ENCODE measurements at places on chromosomes 7 and 10.

- no peak for DNase-seq
Measured at GRCh38 chr10:91528080-91528479, 104.8 kb downstream of the PPP1R3C start.

GRCh38 chr10:14381475-14381874 lies 50.8 kb upstream of the FRMD4A start:
- no peak for DNase-seq

GRCh38 chr10:128605180-128605579 lies 479.0 kb upstream of the MKI67 start:
- no peak for DNase-seq

- DNase-seq: no peak
Measured at GRCh38 chr7:116223588-116223987, 13.2 kb downstream of the TES start.

GRCh38 chr10:77680065-77680464 lies 42.5 kb upstream of the KCNMA1 start:
- DNase-seq: no peak

- DNase-seq: no peak
Measured at GRCh38 chr7:151748733-151749132, 128.2 kb downstream of the PRKAG2 start.

DNA sequence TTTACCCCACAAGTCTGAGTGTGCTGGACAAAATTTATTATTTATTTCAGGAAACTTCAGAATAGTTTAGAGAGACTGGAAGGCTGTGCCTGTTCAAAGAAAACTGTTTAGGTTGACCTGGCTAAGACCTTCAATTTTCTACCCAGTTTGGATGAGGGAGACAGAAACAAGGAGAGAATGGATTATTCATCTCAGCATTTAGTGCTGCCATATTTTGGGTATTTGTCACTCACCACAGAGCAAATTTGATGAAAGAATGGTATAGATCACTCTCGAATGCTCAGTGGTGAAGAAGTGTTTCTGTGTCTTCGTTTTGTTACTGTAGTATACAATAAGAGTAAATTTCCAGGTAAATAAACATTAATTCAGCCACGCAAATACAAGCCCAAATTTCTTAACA lies 71.8 kb downstream of the SEMA3C start:
- DNase-seq: no peak

- no peak for DNase-seq
Measured at GRCh38 chr7:130207033-130207432, 627 bp upstream of the SSMEM1 start.

DNA sequence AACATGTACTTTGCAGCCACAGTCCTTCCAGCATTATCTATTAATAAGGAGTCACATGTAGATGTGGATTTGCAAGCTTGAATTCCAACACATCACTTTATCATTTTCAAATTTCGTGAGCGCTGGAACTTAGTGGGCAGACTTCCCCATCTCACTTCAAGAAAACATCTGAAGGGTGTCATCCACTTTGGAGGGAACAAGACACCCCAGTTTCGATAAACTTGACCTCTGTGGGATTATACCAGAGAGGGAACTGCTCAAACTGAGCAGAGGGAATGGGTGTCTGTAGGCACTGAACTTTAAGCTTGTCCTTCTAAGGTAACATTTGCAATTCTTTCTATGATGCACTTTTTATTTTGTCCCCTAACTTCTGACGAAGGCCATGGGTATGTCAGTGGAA lies 27.5 kb downstream of the ADRB1 start:
- DNase-seq: no peak

- DNase-seq: no peak
Measured at GRCh38 chr10:104388830-104389229, 35.2 kb downstream of the CFAP58 start.

DNA sequence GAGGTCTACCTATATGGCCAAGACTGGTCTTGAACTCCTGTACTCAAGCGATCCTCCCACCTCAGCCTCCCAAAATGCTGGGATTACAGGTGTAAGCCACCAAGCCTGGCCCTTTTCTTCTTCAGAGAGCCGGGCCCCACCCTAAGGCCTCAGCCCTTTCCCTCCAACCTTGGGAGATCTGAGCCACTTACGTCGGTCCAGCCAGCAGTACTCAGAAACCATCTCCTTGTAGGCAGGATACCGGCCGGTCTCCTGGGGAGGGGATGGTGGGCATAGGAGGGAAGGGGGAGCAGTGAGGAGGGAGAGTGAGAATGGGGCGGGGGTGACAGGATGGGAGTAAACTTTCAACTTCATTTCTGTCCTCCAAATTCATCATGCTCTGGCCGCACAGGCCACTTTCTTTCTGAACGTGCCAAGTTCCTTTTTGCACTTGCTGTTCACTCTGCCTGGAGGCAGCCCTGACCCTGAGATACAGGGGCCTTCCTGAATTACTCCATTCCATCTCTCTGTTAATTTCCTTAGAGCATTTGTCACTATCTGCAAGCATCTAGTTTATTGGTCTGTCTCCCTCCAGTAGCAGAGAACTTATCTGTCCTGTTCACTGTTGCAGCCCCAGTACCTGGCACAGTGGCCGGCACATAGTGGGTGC lies 10.4 kb downstream of the PDZD7 start:
- DNase-seq: no peak

GRCh38 chr7:98991141-98991540 lies 112.8 kb downstream of the TRRAP start:
- DNase-seq: no peak

DNA sequence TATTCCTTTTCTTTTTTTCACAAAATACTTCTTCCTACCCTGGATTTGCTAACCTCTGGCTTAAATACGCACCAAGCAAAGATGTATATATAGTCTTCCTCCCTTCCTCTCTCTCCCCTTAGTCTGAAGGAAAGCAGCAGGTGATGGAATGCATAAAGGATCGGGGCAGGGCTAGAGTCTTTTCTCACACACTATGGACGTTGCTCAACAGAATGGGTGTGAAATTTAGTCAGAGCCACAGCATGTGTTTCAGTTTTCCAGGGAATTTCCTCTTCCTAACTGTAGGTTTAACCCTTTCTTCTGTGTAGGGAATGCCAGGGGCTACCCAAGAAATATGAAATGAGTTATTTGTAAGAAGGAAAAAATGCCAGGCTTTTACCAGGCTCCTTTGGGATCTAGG lies 71.4 kb upstream of the NFKB2 start:
- no peak for DNase-seq
